Renal cortex interstitium (tissue), 15 donors: ENCODE measurements at places on chromosomes 3 and 15. TPM values are rescaled to one million over a fixed set of nuclear protein-coding genes. Genes with fewer than 3 reads are reported as not detected.
A peak's percentile ranks its signal among the peaks of the same experiment; 100 is the strongest.

GRCh38 chr3:172044833-172045585 lies 5.6 kb downstream of the FNDC3B start:
- DNase-seq = no peak

GRCh38 chr15:30827625-30828303 lies 76.0 kb upstream of the FAN1 start:
- no peak for DNase-seq

DNA sequence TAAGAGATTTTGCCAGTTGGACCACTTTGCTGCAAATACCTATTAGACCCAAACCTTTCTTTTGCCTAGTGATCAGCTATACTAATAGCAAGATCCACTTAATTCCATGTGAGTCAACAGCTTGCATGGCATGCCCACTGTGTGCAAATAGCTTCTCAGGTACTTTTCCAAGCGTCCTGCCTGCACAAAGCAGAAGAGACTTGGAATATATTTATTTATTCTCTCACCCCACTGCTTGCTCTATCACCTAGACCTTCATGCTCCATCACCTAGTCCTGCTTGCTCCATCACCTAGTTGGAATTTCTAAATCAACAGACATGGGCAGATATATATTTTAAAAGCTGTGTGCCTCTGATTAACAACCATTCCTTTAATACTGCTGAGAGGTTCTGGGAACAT lies 47.6 kb downstream of the MBNL1 start:
- DNase-seq = no peak

GRCh38 chr15:66796343-66796742 lies 94.3 kb downstream of the SMAD6 start:
- no peak for DNase-seq

GRCh38 chr3:42403737-42404136 lies 6.7 kb downstream of the LYZL4 start:
- no peak for DNase-seq

GRCh38 chr3:197229178-197229577 lies 69.2 kb downstream of the DLG1 start:
- no peak for DNase-seq

GRCh38 chr3:179706233-179706632 lies 53.4 kb downstream of the USP13 start:
- DNase-seq = no peak

GRCh38 chr15:81752974-81753373 lies 292.8 kb downstream of the MEX3B start:
- no peak for DNase-seq

GRCh38 chr3:117485841-117486240 lies 776.3 kb downstream of the TUSC7 start:
- no peak for DNase-seq

DNA sequence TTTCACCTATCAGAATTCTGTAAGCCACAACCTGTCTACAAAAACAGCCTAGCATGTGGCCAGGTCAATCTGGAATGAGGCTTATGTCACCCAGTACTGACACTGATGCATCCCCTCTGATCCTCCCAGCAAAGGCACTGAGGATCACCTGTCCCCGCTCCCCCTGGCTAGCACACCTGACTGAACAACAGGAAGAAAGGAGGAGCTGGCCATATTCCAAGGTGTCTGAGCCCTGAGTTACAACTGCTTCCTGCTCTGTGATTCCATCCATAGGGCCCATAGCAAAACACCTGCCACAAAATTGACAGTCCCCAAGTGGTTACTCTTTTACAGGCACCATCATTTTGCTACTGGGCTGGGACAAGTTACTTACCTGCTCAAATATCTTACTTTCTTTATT lies 555.5 kb upstream of the CFAP20DC start:
- no peak for DNase-seq

DNA sequence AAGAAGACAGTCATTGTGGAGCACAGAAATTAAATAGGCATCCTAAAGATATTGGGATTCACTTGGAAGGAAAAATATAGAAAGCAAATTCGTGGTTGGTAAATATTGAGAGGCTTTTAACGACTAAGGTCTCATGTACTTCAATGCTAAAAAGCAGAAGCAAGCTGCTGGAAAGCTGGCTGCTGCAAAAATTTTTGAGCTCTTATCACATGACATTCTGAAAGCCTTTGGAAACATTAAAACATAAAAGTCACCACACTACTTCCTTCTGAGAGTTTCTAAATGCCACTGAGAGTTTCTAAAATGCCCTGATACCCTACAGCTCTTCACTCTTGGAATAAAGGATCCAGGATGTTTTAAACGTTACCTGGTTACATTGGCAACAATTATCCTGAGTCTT lies 39.0 kb upstream of the CBLB start:
- DNase-seq = no peak

GRCh38 chr3:16326724-16327349 lies 61.8 kb downstream of the OXNAD1 start:
- DNase-seq = no peak

- DNase-seq = peak; percentile 40
Observed at GRCh38 chr15:56244038-56244810, 545 bp upstream of the RFX7 start.

- DNase-seq = peak; percentile 47
Observed at GRCh38 chr3:189270248-189270832, 98.6 kb downstream of the TPRG1 start.

GRCh38 chr15:49152552-49153312 lies 2.7 kb downstream of the COPS2 start:
- DNase-seq = no peak

DNA sequence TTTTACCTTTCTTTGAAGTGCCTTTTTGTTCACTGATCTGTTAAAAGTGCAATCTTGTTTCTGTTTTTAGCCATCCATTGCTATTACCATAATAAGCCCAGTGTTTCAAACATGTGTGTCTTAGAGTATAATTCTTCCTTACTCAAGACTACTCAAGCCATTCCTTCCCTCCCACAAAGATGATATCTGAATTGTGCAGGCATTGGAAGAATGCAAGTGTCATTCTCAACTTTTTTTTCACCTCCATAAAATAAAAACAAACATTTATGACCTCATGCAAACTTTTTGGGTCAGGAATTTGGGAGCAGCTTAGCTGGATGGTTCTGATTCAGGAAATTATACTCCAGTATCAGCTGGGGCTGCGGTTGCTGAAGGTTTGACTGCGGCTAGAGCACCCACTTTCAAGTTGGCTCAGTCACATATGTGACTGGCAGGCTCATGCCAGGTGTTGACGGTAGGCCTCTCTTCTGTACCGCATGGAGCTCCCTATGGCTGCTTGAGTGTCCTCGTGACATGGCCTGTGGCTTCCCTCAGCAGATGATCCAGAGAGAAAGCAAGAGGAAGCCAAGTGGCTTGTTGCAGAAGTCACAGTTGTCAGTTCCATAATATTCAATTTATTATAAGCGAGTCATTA lies 490.8 kb downstream of the CNTN4 start:
- no peak for DNase-seq

DNA sequence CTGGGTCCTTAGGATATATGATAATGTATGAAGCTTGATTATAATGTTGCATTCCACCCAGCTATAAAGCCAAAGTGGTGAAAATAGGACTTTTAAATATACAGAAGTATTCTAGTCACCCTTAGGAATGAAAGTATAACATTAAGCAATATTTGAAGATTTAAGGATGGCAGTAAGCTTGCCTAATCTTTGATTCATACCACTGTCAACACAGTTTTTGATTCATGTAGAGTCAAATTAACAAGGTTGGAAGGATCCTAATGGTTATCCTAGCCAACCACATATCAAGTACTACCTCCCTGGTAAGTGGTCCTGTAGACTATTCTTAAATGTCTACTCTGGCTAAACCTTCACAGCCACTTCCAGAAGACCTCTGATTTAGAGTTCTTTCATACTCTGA lies 18.6 kb downstream of the ARIH1 start:
- no peak for DNase-seq

DNA sequence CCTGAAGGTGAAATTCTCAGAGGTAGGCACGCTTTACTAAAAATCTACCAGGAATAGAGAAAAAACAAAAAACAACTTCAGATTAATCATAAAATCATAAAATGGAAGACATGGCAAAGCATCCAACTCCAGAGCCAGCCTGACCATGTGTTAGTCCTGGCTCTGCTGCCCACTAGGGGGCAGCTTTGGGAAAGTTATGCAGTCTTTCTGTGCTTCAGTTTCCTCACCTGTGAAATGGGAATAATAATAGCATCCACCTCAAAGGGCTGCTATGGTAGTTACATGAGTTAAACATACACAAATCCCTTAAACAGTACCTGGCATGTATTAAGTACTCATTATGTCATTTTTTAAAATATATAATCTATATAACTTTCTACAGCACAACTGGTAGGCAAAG lies 52.3 kb downstream of the WNT5A start:
- no peak for DNase-seq

The SLC6A1 gene
- polyA plus RNA-seq = 1.9 TPM

The GPR15 gene
- not detected for polyA plus RNA-seq

The PRR20G gene
- polyA plus RNA-seq = not detected

The C3orf20 gene
- polyA plus RNA-seq = 0.32 TPM

The RAB27A gene
- 18.0 TPM for polyA plus RNA-seq

The FSIP1 gene
- polyA plus RNA-seq = 2.6 TPM

The LTF gene
- polyA plus RNA-seq = 3.3 TPM

The INO80 gene
- 22.4 TPM for polyA plus RNA-seq

The DNAH12 gene
- polyA plus RNA-seq = 1.1 TPM

The BFSP2 gene
- polyA plus RNA-seq = not detected

The SEMA3B gene
- polyA plus RNA-seq = 169 TPM

The PLA2G4D gene
- polyA plus RNA-seq = 0.08 TPM

The DNASE1L3 gene
- polyA plus RNA-seq = 4.4 TPM

The SLC6A20 gene
- polyA plus RNA-seq = 0.07 TPM

The SPTBN5 gene
- polyA plus RNA-seq = 3.3 TPM
